Dermis microvascular lymphatic vessel endothelial cell (primary cell): ENCODE measurements at places on chromosomes 4 and X. TPM values are rescaled to one million over a fixed set of nuclear protein-coding genes. Genes with fewer than 3 reads are reported as not detected.

- no peak for DNase-seq
These were observed 6.3 kb downstream of the PSAPL1 start for GRCh38 chr4:7428261-7429068.

Gene L1CAM
- total RNA-seq: 0.13 TPM in 2 replicates

Gene CD38
- total RNA-seq: 3.6 and 44.6 TPM in 2 replicates

Gene BEX2
- total RNA-seq: 0.77 and 1.1 TPM in 2 replicates

Gene SPINK2
- total RNA-seq: not detected in 2 replicates

Gene FAM184B
- under 0.01 TPM in 1 of 2 replicates, not detected in the other for total RNA-seq

- no peak for DNase-seq
These were observed 13.2 kb upstream of the IRF2 start for GRCh38 chr4:184487503-184487902.

DNA sequence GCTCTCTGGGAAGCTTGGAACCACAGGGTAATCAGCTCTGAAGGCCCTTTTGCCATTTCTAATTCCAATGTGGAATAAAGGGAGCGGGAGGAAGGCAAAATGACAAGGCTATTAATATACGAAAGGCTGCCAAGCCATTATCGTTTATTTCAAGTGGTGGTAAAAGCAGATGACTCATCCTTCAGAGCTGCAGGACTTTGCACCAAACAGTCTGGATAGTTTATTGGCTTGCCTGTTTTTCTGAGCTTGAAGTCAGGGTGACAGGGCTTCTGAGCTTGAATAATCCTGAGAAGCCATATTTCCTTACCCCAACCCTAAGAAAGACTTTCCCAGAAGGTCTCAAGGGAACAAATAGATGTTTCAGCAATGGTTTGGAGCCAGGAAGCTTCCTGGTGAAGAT, 7.7 kb upstream of the GABRE start:
- DNase-seq: peak; percentile 78

Gene GPRASP2
- total RNA-seq: 8.6 and 11.4 TPM in 2 replicates

GRCh38 chr4:103303011-103303410, 104.9 kb upstream of the CENPE start:
- DNase-seq: no peak

- DNase-seq: peak; percentile 72
These were observed 88.0 kb downstream of the FNIP2 start for GRCh38 chr4:158856852-158857251.

Gene GNL3L
- total RNA-seq: 24.9 and 25.3 TPM in 2 replicates

DNA sequence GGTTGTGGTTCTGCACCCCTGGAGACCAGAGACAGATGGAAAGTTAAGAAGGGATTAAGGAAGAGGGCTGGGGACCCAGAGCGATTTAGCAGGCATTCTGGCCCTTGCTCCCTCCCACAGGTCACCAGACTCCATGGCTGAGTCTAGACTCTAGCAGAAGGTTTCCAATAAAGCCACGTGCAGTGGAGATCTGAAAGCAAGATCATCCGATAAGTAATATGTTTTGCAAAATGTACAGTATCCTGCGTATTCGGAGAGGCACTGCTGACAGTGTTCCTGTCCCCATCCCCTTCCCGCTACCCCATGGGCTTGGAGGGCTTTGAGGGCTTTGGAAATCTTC, 531 bp upstream of the GPRIN3 start:
- DNase-seq: no peak

Gene SMR3B
- total RNA-seq: not detected in 2 replicates

DNA sequence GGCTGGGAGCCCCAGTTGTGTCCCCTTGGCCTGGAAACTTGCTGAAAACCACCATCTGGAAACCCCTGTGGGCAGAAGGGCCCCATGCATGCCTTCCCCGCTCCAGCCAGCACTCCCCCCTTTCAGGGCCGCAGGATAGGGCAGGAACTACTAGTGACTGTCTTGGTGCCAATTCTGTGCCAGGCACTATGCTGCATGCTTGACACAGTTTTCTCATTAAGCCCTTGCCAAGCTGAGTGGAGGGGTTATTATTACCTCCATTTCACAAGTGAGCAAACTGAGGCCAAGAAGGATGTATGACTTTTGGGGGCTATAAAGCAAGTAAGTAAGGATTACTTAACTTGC, 73.6 kb upstream of the PJA1 start:
- DNase-seq: no peak

Gene NPY1R
- 0.13 TPM in 1 of 2 replicates, not detected in the other for total RNA-seq

GRCh38 chr4:9925750-9926439, 95.4 kb downstream of the SLC2A9 start:
- DNase-seq: no peak

Gene ACSL1
- total RNA-seq: 4.6 and 9.4 TPM in 2 replicates

DNA sequence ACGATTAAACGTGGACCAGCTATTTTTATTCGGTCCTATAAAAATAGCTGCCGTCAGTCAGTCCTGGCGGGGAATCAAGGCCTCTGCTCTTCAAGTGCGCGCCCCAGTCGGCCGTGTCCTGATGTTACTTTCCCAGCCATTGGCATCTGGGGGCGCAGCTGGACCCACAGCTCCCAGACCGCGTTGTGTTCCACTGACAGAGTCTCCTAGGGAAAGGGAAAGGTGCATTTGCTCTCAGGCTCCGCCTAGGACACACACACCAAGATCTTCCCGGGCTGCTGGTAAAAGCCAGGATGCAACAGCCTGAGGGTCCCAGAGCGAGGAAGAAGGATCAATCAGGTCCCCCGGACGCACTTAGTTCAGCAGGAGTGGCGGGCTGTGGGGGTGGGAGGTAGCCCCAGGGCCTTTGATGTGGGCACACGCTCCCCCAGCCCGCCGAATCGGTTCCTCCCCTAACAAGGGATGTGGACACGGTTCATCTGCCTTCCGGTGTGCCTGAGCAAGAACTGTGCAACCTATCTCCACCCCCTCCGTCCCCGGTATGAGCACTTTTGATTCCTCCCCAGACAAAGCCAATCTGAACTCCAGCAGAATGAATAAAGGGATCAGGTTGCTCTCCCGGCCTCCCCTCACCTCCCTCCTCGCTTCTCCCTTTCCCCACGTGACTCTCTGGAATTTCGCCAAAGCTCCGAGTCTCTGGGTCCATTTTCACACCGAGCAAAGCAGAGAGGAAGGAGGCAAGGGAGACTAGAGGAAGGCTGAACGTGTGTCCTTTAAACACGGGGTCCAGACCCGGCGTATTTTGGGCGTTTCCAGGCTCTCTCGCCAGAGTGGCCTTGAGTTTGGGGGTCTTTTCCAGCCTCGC, 626 bp upstream of the FRAS1 start:
- DNase-seq: peak; percentile 40

GRCh38 chrX:66050140-66050569, 10.3 kb upstream of the VSIG4 start:
- no peak for DNase-seq

GRCh38 chr4:165207431-165208220, at the start of gene KLHL2:
Gene KLHL2, plus strand, starts transcription at chr4:165207561. Its CDS starts 316 bp downstream, at chr4:165207877.
- DNase-seq: peak; percentile 42

DNA sequence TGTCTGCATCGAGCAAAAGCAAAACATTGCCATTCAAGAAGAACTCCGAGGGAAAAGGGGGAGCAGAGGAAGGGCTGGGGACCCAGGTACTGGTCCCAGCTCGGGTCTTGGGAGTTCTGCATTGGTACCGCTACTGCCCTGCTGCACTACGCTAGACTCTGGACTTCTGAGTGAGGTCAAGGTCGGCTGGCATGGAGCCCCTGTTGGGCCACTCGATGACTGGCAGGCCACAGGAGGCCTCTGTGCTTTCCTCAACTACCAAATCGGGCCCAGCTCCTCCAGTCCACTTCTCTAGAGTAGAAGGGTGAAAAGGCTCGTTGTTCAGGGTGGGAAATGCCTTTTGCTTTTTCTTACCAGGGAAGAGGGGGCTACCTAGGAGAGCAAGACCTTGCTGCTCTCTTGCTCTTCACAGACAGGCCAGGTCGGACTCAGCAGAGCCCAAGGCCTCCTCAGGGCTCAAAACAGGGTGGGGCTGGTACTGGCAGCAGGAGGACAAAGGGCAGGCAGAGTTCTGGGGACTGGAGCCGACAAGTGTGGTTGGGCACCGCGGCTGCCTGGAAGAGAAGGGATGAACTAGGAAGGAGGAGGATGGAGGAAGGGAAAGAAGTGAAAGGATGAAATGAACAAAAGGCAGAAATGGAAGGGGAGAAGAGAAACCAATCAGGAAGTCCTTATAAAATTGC, 8.9 kb upstream of the IRAK1 start:
- no peak for DNase-seq

DNA sequence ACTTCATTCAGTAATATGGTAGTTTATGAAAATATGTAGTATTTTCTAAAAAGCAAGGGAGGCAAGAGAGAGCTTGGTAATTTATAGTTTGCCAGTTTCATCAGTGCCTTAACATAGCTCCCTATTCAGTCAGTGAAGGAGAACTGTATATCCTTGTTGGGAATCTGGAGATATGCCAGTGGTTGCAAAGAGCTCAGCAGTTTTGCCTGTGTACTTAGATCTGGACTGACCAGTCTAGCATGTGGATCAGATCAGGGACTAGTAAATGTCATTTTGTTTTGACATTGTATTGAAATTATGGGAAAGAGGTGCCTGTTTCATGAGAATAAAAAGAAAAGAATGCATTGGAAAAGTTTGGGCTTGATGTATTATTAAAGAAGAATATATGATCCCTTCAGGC, 88.6 kb downstream of the ZIC3 start:
- DNase-seq: no peak

Gene FGB
- not detected in 2 replicates for total RNA-seq

DNA sequence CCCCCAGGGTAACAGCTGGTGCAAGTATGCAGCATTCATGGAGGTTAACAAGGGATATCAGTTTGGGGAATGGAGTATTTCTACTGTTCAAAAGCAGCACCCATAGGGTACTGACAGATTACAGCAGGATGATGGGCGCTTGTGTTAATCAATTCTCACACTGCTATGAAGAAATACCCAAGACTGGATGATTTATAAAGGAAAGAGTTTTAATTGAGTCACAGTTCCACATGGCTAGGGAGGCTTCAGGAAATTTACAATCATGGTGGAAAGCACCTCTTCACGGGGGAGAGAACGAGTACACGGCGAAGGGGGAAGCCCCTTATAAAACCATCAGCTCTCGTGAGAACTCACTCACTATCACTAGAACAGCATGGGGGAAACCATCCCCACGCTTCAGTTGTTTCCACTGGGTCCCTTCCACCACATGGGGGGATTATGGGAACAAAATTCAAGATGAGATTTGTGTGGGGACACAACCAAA, 64.1 kb downstream of the TNIP2 start:
- DNase-seq: no peak

Gene XAGE1A
- total RNA-seq: not detected in 2 replicates

DNA sequence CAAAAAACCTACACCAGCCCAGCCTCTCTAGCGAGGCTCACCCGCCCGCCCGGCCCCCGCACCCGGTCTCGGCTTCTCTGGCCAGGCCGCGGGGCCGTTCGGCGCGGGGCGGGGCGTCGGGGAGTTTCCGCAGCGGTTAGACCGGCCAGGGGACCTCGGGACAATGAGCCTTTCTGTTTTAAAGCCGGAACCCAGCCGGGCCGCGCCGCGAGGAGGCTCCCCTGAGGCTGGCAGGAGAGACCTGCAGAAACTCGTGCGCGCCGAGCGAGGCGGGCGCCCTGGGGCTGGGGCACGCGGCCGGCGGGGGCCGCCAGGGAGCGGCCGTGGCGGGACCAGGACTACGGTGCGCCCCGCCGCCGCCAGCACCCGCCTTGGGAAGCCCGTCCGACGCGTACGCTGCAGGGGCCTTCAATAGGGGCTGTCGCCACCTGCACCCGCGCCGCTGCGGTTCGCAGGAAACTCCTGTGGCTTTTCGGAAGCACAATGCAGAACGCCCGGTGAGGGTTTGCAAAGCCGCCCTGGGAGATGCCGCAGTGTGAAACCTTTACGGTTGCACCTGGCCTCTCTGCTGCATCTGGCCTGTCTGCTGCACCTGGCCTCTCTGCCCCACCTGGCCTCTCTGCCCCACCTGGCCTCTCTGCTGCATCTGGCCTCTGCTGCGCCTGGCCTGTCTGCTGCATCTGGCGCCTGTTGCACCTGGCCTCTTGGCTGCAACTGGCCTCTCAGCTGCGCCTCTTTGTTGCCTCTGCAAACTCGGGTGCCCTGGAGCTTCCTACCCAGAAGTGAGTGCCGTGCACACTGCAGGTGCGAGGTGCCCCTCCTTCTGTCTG, 63.9 kb downstream of the TRAPPC11 start:
- DNase-seq: peak; percentile 65
